Mesothelial cell of epicardium (in vitro differentiated cells): ENCODE measurements at places on chromosomes 6 and 20. TPM values are rescaled to one million over a fixed set of nuclear protein-coding genes. Genes with fewer than 3 reads are reported as not detected.

GRCh38 chr20:50248104-50248641 lies 57.5 kb downstream of the CEBPB start:
- peaks cover 33% of the 10 kb centered on the region for H3K4me1 ChIP-seq
- no peak overlapping the region for H3K4me3 ChIP-seq
- no peaks in the 10 kb centered on the region for H3K36me3 ChIP-seq
- H3K27ac ChIP-seq: no peak overlapping the region

GRCh38 chr20:32678948-32679347 lies 5.2 kb upstream of the C20orf203 start:
- no peak overlapping the region for H3K4me3 ChIP-seq
- no peaks in the 10 kb centered on the region for H3K36me3 ChIP-seq
- no peaks in the 10 kb centered on the region for H3K27me3 ChIP-seq
- H3K27ac ChIP-seq: no peak overlapping the region

GRCh38 chr20:63009988-63010769 lies 3.4 kb upstream of the BHLHE23 start:
- H3K4me1 ChIP-seq: peaks cover 15% of the 10 kb centered on the region
- H3K4me3 ChIP-seq: no peak overlapping the region
- peaks cover 7% of the 10 kb centered on the region for H3K36me3 ChIP-seq

- peaks cover 12% of the 10 kb centered on the region for H3K4me1 ChIP-seq
- no peak overlapping the region for H3K27ac ChIP-seq
- H3K27me3 ChIP-seq: no peaks in the 10 kb centered on the region
- DNase-seq: no peak
- no peaks in the 10 kb centered on the region for H3K36me3 ChIP-seq
- no peak overlapping the region for H3K4me3 ChIP-seq
These were observed 21.1 kb upstream of the THEMIS start for GRCh38 chr6:127921982-127922381.

DNA sequence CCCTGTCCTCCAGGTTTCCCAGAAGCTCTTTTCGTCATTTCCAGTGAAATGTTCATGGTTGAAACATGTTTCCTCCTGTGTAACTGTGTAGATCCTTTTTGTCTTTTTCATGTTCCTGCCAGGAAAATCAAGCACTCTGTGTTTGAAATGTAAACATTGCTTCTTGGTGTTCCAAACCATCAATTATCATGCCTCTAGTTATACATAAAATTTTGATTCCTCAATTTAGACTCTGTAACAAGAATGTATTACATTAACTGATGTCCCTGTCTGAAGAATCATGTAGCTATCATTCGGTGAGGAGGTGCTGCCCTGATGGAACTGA lies 546.3 kb upstream of the CITED2 start:
- peaks cover 25% of the 10 kb centered on the region for H3K4me1 ChIP-seq
- no peak overlapping the region for H3K27ac ChIP-seq
- no peak for DNase-seq
- no peaks in the 10 kb centered on the region for H3K36me3 ChIP-seq
- H3K27me3 ChIP-seq: no peaks in the 10 kb centered on the region
- H3K4me3 ChIP-seq: no peak overlapping the region

DNA sequence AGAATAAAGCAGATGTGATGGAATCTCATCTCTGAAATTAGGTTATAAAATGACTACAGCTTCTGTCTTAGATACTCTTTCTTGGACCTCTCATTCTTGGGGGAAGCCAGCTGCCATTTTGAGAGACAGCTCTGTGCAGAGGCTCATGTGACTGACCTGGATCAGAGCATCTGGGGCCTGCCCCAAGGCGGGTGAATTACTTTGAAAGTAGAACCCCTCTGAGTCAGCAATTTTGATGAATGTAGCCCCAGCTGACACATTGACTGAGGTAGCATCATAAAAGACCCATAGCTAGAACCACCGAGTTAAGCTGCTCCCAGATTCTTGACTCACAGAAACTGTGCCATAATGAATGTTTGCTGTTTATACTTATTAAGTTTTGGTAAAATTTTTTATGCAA lies 124.5 kb downstream of the THEMIS start:
- H3K27me3 ChIP-seq: peaks cover 1% of the 10 kb centered on the region
- no peaks in the 10 kb centered on the region for H3K36me3 ChIP-seq
- no peak overlapping the region for H3K27ac ChIP-seq
- DNase-seq: no peak

- no peak overlapping the region for H3K4me3 ChIP-seq
- no peaks in the 10 kb centered on the region for H3K36me3 ChIP-seq
- no peak overlapping the region for H3K27ac ChIP-seq
- no peak for DNase-seq
- peaks cover 5% of the 10 kb centered on the region for H3K27me3 ChIP-seq
These were observed 66.2 kb upstream of the RALGAPA2 start for GRCh38 chr20:20778676-20779075.

Gene PRR3
- total RNA-seq: 23.7 to 25.5 TPM (median 23.9 TPM) in 3 replicates

Gene KIFC1
- 30.1 to 31.3 TPM (median 30.3 TPM) in 3 replicates for total RNA-seq

Gene DNMT3B
- 7.5 to 8.5 TPM (median 8.5 TPM) in 3 replicates for total RNA-seq
